ENCODE measurements at places on chromosomes 3 and 15. TPM values are rescaled to one million over a fixed set of nuclear protein-coding genes. Genes with fewer than 3 reads are reported as not detected.

Gene RBPMS2
- total RNA-seq: 0.44 TPM

DNA sequence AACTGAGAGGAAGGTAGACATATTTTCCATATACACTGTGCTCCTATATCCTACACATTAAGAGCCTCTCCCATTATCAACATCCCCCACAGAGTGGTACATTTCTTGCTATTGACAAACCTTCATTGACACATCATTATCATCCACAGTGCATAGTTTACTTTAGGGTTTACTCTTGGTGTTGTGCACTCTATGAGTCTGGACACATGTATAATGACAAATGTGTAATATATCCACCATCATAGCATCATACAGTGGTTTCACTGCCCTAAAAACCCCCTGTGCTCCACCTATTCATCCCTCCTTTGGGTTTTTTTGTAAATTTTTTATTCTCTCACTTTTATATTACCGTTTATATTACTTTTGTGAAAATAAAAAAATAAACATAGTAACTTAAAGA lies 22.2 kb upstream of the CLDN18 start:
- H3K27ac ChIP-seq: no peak overlapping the region
- H3K4me3 ChIP-seq: no peak overlapping the region
- DNase-seq: no peak
- no peaks in the 10 kb centered on the region for H3K36me3 ChIP-seq

DNA sequence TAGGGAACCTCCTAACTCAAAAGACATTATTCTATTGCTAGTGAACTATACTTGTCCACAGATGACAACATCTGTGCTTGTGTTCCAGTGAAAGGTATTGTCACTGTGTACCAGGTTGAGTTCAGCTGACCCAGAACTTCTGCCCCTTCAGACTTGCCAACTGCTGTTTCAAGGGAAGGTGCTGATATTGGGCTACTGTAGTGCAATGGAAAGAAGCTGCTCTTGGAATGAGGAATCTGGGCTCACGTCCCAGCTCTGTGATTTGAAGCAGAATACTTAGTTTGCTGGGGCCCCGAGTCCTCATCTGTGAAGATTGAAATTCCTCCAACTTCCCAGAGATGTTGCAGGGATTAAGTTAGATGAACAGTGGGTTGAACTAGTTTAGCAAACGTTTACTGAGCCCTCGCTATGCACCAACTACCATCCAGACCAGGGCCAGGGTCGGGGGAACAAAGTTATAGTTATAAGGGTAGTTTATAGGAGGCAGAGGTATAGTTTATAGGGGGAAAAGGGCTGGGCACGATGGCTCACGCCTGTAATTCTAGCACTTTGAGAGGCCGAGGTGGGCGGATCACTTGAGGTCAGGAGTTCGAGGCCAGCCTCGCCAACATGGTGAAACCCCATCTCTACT lies 15.9 kb upstream of the UMPS start:
- H3K27me3 ChIP-seq: no peaks in the 10 kb centered on the region
- peaks cover 20% of the 10 kb centered on the region for H3K36me3 ChIP-seq
- no peaks in the 10 kb centered on the region for H3K4me1 ChIP-seq
- DNase-seq: no peak

- H3K4me1 ChIP-seq: no peaks in the 10 kb centered on the region
- H3K4me3 ChIP-seq: no peak overlapping the region
- H3K27me3 ChIP-seq: no peaks in the 10 kb centered on the region
- no peak overlapping the region for H3K27ac ChIP-seq
Observed at GRCh38 chr3:189530822-189531221, 100.4 kb upstream of the TP63 start.

GRCh38 chr15:66070220-66070934 lies 183.2 kb downstream of the MEGF11 start:
- no peak for DNase-seq
- H3K36me3 ChIP-seq: no peaks in the 10 kb centered on the region
- H3K4me1 ChIP-seq: no peaks in the 10 kb centered on the region
- H3K27ac ChIP-seq: no peak overlapping the region
- H3K27me3 ChIP-seq: no peaks in the 10 kb centered on the region

- no peaks in the 10 kb centered on the region for H3K4me1 ChIP-seq
- H3K4me3 ChIP-seq: no peak overlapping the region
- no peak for DNase-seq
- H3K27me3 ChIP-seq: no peaks in the 10 kb centered on the region
- no peak overlapping the region for H3K27ac ChIP-seq
Observed at GRCh38 chr3:140375002-140375401, 302.9 kb upstream of the TRIM42 start.

GRCh38 chr3:14899993-14900618 lies 47.3 kb upstream of the NR2C2 start:
- DNase-seq: no peak
- H3K4me3 ChIP-seq: no peak overlapping the region
- H3K27ac ChIP-seq: no peak overlapping the region
- no peaks in the 10 kb centered on the region for H3K4me1 ChIP-seq
- H3K27me3 ChIP-seq: no peaks in the 10 kb centered on the region
- no peaks in the 10 kb centered on the region for H3K36me3 ChIP-seq

- no peak overlapping the region for H3K4me3 ChIP-seq
- DNase-seq: no peak
- H3K4me1 ChIP-seq: peaks cover 33% of the 10 kb centered on the region
- peak overlapping the region; percentile 2 for H3K27ac ChIP-seq
- no peaks in the 10 kb centered on the region for H3K27me3 ChIP-seq
Observed at GRCh38 chr15:101239724-101240136, 12.1 kb downstream of the CHSY1 start.

Gene UBA7
- total RNA-seq: 5.5 TPM

DNA sequence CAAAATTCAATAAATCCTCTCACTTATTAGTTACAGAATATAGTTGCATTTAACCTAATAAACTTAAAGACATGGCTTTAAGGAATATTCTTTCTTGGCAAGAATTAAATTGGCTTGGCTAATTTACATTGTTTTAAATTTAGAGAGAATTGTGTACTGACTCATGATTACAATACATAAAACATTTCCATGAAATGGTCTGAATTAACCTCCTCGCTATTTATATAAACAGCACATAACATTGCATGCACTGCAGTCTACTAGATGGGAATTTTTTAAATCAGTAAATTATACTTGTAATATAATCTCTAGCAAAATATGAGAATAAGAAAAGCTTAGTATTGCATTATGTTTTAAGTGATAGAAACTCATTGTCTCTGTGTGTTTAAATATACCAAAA lies 268.9 kb downstream of the SHOX2 start:
- DNase-seq: no peak
- no peaks in the 10 kb centered on the region for H3K27me3 ChIP-seq
- H3K36me3 ChIP-seq: no peaks in the 10 kb centered on the region
- no peak overlapping the region for H3K27ac ChIP-seq
- no peaks in the 10 kb centered on the region for H3K4me1 ChIP-seq

GRCh38 chr3:59142556-59142955 lies 92.7 kb upstream of the CFAP20DC start:
- H3K36me3 ChIP-seq: no peaks in the 10 kb centered on the region
- no peak overlapping the region for H3K27ac ChIP-seq
- no peaks in the 10 kb centered on the region for H3K27me3 ChIP-seq
- no peak overlapping the region for H3K4me3 ChIP-seq
- no peaks in the 10 kb centered on the region for H3K4me1 ChIP-seq

Gene GABRR3
- not detected for total RNA-seq

Gene PTH1R
- 7.9 TPM for total RNA-seq

DNA sequence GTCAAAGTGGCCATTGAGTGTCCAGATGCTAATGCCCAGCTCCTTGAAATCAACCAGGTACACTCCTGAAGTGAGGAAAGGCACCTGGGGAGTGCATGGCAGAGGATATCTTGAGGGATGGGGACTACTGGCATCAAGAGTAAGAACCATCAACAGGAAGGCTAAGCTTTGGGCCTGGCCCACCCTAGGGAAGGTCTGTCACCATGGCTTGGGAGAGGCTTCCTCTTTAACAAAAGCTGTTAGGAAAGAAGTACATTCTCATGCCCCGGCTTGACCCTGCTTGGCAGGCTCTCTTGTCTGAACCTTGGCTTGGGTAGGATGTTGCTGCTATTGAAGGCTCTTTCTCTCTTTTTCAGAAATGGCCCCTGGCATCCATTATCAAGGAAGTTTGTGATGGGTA lies 43.7 kb upstream of the TUBGCP5 start:
- DNase-seq: no peak
- no peaks in the 10 kb centered on the region for H3K36me3 ChIP-seq
- H3K4me3 ChIP-seq: no peak overlapping the region
- no peaks in the 10 kb centered on the region for H3K4me1 ChIP-seq
- no peaks in the 10 kb centered on the region for H3K27me3 ChIP-seq
- H3K27ac ChIP-seq: no peak overlapping the region
